ENCODE measurements at places on chromosomes 6 and 20.
A peak's percentile ranks its signal among the peaks of the same experiment; 100 is the strongest.

DNA sequence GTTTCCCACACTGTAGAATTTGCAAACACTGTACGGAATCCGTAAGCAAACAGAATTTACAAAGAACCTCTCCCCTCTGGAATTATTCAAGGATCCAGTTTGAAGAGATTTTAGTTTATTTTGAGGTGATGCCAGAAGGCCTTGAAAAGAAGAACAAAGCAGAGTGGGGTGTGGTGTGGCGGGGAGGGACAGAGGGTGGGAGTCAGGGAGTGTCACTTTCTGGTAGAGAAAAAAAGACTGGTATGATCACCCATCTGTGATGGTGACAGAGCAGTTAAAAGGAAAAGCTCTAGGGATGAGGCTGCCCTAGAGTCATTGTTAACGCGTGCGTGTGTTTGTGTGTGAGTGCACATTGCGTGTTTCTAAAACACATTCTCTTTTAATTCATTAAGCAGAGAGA is 97.0 kb upstream of the F13A1 start:
- no peak for DNase-seq

DNA sequence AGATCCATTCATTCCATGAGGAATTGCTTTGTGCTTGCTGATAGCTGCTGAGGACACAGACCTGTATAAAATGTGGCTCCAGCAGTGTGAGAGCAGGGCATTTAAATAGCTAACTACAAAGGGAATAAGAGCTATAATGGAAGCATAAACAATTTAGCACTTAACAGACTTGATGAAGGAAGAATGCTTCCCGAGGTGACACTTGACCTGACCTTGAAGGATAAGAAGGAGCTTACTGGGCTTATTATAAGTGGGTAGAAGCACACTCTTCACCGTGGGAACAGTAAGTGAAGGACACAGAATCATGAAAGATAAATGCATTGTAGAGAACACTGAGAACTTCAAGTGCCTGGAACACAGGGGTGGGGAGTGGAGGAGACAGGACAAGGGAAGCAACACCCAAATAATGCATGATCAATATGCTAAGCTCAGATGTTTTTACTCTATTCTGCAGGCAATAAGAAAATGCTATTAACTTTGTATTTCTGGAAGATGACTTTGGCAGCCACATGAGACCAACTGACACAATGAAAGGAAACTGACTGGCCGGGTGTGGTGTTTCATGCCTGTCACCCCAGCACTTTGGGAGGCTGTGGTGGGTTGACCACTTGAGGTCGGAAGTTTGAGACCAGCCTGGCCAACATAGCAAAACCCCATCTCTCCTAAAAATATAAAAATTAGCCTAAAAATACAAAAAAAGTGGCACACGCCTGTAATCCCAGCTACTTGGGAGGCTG is 84.2 kb downstream of the EPB41L2 start:
- no peak for DNase-seq

- no peak for DNase-seq
Observed at GRCh38 chr6:163668061-163668426, 253.5 kb downstream of the QKI start.

- DNase-seq: no peak
Observed at GRCh38 chr20:38126146-38126921, 38.7 kb downstream of the TGM2 start.

- DNase-seq: no peak
Observed at GRCh38 chr6:111541026-111541681, 58.1 kb upstream of the REV3L start.

DNA sequence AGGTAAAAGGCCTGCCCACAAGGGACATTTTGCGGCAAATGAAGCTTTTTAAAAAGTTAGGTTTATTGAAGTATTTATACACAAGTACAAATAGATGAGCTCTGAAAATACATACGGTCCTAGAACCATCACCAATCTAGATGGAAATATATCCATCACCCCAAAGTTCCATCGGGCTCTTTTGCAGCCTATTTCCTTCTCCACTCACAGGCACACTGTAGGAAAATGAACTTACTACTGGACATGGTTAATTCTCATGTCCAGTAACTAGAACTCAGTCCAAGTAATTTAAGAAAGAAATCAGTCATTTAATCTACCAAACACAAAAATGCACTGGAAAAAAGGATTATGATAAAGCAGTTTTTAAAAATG is 6.2 kb downstream of the PCNA start:
- DNase-seq: no peak

DNA sequence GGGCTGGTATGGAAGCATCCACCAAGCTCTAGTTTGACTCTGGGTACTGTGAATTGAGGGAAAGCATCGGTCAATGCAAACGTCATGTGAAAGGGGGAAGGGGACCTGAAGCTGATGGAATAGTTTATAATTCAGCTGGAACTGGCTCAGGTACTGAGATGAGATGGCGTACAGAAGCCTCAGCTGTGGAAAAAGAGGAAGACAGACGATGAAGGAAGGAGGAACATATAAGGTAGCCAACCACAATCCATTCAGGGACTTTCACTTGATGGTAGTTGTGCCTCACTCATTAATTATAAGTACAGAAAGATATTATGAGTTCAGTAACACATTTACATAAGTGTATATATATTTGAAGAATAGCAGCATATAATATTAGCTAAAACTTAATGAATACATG is 2.7 kb downstream of the CALHM5 start:
- DNase-seq: no peak

GRCh38 chr6:12288211-12288618 is 1.9 kb upstream of the EDN1 start:
- DNase-seq: no peak

GRCh38 chr6:90184334-90185298 is 112.0 kb downstream of the BACH2 start:
- peak; percentile 18 for DNase-seq

DNA sequence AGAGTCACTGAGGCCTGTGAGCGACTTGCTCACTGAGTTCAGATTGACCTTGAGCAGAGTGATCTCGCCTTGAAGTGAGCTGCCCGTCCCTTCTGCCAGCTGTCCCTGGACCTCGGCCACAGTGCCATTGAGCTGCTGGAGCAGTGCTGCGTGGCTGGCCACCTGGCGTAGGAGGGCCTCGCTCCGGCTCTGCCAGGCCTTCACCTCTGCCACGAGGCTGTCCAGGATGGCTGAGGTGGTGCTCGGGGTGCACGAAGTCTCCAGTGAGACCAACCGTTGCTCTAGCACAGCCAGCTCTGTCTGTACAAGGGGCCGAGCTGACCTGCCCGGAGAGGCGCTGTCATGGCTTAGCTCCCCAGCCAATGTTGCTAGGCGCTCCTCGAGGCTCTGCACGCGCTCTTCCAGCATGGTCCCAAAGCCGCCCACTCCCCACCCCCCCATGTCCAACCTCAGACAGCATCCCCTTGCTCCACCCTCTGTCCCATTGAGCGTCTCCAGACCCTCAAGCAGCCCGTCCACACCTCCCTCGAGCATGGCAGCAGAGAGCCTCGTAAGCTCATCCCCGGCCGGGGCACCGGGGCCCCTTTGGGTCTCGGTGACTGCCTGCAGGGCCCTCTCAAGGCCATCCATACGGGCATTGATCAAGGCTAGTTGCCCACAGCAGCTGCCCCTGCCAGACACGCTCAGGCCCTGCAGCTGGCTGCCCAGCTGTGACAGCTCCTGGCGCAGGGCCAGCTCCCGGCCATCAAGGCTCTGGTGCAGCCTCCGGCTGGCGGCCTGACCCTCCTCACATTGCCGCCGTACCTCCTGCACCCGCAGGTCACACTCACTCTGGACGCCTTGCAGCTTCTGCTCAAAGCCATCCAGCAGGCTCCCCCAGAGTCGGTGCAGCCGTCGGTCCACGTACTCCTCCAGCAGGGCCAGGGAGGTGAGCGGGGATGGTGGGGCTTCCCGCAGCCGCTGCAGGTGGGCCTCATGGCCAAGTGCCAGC is 4.6 kb downstream of the EMILIN3 start:
- no peak for DNase-seq

DNA sequence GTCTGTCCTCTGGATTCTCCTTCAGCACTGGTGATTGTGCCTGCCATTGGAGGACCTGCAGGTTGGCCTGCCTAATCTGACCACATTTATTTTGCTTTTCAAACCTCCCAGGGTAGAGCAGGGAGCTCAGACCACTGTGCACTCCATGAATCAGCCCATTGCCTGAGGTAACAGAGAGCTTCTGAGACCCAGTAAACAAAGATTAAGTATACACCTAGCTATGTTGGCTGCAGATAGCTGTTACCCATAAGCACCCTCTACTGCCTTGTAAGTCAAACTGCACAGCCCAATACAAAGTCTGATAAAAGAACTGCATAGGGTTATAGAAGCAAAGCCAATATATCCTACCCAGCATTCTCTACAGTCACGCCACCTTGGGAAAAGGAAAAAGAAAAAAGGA is 338.7 kb downstream of the HTR1B start:
- DNase-seq: no peak

DNA sequence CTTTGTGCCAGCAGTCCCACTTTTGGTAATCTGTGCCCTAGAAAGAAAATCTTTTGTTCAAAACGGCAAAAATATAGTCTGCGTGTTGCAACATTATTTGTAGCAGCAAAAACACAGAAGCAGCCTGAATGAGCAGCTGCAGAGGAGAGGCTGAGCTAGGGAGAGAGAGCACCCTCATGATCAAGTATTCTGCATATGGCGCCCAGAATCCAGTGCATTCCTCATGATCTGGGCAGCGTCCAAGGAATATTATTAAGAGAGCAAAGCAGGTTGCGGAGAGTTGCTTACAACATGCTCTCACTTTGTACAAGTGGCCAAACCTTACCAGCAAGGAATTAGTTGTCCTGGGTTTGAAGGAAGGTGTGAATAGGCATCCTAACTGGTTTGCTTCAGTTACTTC is 25.9 kb downstream of the KIZ start:
- DNase-seq: no peak

DNA sequence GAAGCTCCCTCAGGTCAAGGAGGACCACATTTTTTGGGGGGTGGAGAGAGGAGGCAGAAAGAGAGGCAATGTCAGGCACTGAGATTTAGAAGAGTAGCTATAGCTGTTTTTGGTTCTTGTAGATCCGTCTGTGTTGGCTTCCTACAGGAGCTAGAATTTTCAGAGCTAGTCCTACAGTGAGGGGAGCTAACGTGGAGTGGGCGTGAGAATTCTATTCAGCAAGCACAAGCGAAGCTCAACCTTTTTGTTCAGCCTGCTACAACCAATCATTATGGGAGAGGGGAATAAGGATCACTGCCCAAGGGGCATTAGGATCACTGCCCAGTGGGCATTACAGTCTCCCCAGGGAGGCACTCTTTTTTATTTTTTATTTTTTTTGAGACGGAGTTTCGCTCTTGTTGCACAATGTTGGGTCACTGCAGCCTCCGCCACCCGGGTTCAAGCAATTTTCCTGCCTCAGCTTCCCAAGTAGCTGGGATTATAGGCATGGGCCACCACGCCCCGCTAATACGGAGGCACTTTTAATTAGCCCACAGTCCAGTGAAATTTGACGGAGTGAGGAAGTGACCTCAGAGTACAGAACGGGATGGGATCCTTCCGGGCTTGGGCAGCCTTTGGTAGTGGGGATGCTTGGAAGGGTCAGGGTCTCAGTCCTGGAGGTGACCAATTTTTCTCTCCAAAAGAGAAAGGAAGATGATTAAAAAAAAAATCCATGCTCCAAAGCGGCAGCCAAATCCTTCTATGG is 1.1 kb upstream of the PANK2 start:
- DNase-seq: no peak

DNA sequence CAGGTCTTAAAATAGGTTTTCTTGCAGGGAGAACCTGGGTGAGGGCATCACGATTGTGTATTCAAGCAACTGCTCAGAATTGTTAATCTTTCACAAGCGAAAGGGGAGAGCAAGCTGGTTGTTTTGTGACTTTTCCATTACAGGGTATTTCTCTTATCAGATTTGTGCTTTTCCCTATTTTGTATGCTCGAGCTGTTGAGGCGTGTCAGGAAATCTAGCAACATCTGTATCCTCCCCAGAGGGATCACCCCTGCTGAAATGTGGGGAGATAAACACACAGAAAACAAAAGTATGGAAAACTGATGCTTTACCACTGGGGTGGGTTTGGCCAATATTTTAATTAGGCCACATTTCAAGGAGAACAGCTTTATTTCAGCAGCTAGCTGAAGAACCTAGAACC is 187.0 kb downstream of the DTNBP1 start:
- no peak for DNase-seq

DNA sequence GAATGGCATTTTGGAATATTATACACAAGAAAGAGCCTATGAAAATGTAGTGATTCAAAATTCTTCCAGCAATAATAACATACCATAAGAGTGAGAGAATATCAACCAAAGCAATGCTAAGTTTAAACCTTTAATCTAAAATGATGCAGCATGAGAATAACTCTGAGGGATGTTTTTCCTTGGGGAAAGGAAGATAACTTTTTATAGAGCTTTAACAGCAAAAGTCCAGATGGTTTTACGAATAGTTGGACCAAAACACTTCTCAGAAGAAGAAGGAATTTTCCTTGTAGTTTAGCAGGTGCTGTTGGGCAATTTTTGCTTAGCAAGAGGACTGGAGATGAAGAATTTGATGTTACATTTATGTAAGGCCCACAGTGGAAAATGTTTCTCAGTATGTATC is 1503.2 kb downstream of the HACE1 start:
- no peak for DNase-seq
